ENCODE measurements at places on chromosomes 5 and 9. TPM values are rescaled to one million over a fixed set of nuclear protein-coding genes. Genes with fewer than 3 reads are reported as not detected.

HINT2 gene
- 27.2 TPM for total RNA-seq

CDC25C gene
- 19.1 TPM for total RNA-seq

DNA sequence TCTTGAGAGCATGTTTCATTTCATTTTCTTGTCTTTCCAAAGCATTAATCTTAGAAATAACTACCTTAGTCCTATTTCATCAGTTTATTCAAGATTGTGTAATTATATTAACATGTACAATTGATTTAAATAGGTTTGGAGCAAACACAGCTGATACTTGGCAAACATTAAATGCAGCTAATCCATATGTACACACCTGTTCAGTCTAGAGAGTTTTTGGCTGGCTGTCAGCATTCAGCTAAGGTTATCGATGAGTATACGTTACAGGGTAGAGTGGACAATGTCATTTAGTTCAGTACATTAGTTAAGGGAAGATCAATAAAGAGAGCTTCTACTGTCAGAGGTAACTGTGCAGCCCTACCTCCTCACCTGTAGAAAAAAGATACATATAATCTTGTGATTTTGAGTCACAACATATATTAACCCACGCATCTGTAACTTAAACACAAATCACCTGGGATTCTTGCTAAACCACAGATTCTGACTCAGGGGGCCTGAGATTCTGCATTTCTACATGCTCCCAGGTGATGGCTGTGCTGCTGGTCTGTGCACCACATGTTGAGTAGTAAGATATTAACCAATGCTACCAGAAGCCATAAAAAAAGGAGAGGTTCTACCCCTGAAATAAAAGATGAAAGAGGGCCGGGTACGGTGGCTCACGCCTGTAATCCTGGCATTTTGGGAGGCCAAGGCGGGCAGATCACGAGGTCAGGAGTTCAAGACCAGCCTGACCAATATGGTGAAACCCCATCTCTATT, 34.1 kb upstream of the PCA3 start:
- DNase-seq, result no peak

DNA sequence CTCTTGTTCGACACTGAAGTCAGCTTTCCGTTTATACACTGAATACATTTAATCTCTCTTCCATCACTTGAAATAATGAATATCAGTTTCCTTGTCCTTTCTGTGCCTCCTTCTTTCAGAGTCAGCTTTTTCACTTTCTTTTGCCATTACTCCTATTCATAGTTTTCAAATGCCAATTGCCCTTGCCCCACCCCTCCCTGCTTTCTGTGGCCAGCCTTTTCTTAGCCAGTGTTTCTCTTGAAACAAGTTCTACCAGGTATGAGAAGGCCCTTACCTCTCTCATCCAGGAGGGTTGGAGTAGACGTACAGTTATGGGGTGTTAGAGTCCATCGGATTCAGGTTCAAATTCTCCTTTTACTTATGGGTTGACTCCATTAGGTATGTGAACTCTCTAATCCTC, 574.7 kb upstream of the SEMA6A start:
- DNase-seq, result no peak

GRCh38 chr5:147957901-147958300, 51.6 kb upstream of the C5orf46 start:
- DNase-seq, result no peak

All from activated naive CD4-positive, alpha-beta T cell treated with anti-CD3 and anti-CD28 coated beads, Interleukin-2, amount 50 U/mL, for 72 hours (primary cell).